Sigmoid colon (tissue), 7 donors: ENCODE measurements at places on chromosomes 6 and 20. TPM values are rescaled to one million over a fixed set of nuclear protein-coding genes. Genes with fewer than 3 reads are reported as not detected.
A peak's percentile ranks its signal among the peaks of the same experiment; 100 is the strongest.

- H3K27me3 ChIP-seq: no peaks in the 10 kb centered on the region
- H3K4me1 ChIP-seq: peaks cover 17% of the 10 kb centered on the region
- H3K36me3 ChIP-seq: peaks cover 18% of the 10 kb centered on the region
- DNase-seq: no peak
- peak overlapping the region; percentile 38 for H3K4me3 ChIP-seq
These were observed 27.2 kb downstream of the MCUR1 start for GRCh38 chr6:13787137-13787536.

GRCh38 chr20:20888266-20888656, 175.8 kb upstream of the RALGAPA2 start:
- no peaks in the 10 kb centered on the region for H3K27me3 ChIP-seq
- H3K27ac ChIP-seq: no peak overlapping the region

- peak overlapping the region; percentile 42 for H3K4me3 ChIP-seq
- H3K27ac ChIP-seq: no peak overlapping the region
- H3K36me3 ChIP-seq: no peaks in the 10 kb centered on the region
- no peak for DNase-seq
These were observed 1.2 kb downstream of the GRM4 start for GRCh38 chr6:34144581-34145160.

- H3K4me3 ChIP-seq: no peak overlapping the region
- no peaks in the 10 kb centered on the region for H3K27me3 ChIP-seq
- H3K27ac ChIP-seq: peak overlapping the region; percentile 54
- H3K4me1 ChIP-seq: no peaks in the 10 kb centered on the region
- DNase-seq: no peak
These were observed 566.2 kb upstream of the NOX3 start for GRCh38 chr6:156021746-156022396.

- H3K36me3 ChIP-seq: no peaks in the 10 kb centered on the region
- DNase-seq: no peak
- no peak overlapping the region for H3K27ac ChIP-seq
- no peaks in the 10 kb centered on the region for H3K27me3 ChIP-seq
- no peak overlapping the region for H3K4me3 ChIP-seq
These were observed 129.1 kb upstream of the DOK5 start for GRCh38 chr20:54346276-54346675.

- H3K36me3 ChIP-seq: no peaks in the 10 kb centered on the region
- H3K27ac ChIP-seq: peak overlapping the region; percentile 97
- peaks cover 23% of the 10 kb centered on the region for H3K4me1 ChIP-seq
- H3K27me3 ChIP-seq: no peaks in the 10 kb centered on the region
- DNase-seq: peak; percentile 89
These were observed 535 bp upstream of the DNAAF9 start for GRCh38 chr20:3407771-3408637.

GRCh38 chr20:61429458-61430227, 177.6 kb downstream of the CDH4 start:
- H3K4me1 ChIP-seq: no peaks in the 10 kb centered on the region
- no peaks in the 10 kb centered on the region for H3K36me3 ChIP-seq
- no peak overlapping the region for H3K4me3 ChIP-seq
- H3K27me3 ChIP-seq: no peaks in the 10 kb centered on the region

Gene TCP1
- 117 TPM for total RNA-seq

Gene RAB5IF
- 72.1 TPM for total RNA-seq

Gene BPIFB4
- not detected for total RNA-seq
